ENCODE measurements at places on chromosomes 13 and 19.
A peak's percentile ranks its signal among the peaks of the same experiment; 100 is the strongest.

GRCh38 chr13:107376341-107377125 is 808.6 kb upstream of the ARGLU1 start:
- no peak for DNase-seq

DNA sequence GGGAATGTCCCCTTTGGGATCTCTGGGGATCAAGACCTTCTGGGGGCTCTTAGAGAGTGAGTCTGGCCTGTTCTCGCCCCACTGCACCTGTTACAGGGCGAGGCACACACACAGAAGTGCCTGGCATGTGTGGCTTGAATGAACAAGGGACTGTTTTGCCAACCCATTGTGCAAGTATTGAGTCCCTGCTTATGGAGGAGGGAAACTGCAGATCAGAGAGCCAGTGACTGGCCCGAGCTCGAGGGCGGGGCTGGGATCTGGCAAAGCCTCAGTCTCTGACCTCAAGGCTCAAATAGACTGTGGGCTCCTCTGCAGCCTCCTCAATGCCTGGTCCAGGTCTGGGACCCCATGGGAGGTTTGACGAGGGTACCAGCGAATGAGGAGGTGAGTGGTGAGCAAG is 5.5 kb downstream of the RAVER1 start:
- no peak for DNase-seq

GRCh38 chr13:110346661-110347067 is 39.6 kb downstream of the COL4A2 start:
- peak; percentile 49 for DNase-seq

- peak; percentile 65 for DNase-seq
Measured at GRCh38 chr13:39603424-39603947, 493 bp upstream of the LHFPL6 start.

DNA sequence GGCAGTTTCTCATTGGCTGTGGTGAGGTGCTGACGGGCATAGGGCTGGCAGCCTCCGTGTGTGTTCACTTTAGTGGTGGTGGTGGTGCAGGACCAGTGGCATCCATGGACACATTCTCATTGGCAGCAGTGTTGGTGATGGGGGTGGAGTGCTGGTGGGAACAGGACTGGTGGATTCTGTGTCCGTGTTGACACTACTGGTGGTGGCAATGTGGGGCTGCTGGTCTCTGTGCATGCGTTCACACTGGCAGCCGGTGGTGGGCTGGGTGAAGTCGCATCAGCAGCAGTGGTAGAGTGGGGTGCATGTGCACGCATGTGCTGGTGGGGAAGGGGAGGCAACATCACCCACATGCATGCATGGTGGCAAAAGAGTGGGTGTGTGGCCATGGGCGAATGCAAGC is 1471.4 kb upstream of the PCDH20 start:
- no peak for DNase-seq

DNA sequence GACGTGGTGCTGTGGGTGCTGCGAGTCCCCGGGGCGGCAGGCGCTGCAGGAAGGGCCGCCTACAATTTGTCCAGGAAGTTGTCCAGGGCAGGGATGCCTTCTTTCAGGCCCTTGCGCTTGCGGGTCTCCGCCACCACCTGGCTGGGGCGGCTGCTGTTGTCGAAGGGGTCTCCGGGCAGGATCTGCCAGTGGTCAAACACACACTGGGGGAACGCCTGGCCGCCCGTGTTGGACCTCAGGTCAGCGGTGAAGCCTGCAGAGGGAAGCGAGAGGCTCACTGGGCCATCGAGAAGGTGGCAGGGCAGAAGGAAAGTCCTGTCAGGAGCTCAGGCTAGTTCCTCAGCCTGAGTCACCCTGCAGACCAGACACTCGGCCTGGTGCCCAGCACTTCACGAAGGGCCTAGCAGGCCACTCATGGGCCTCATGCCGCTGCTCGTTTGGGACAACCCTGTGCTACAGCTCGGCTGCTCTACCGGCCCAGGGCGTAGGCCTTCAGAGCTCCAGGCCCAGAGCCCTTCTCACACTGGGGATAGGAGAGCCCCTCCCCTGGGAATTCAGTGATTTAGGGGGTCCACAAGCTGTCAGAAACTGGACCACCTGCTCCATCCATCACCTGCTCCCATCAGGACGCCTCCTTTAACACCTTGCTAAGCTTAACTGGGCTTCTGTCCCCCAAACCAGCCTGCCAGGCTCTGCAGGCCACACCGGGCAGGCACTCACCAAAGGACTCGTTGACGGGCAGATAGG is 5.8 kb upstream of the DAPK3 start:
- no peak for DNase-seq

GRCh38 chr19:38846097-38846496 is 3.7 kb downstream of the HNRNPL start:
- no peak for DNase-seq

GRCh38 chr19:50722201-50723013 is 757 bp upstream of the CLEC11A start:
- peak; percentile 37 for DNase-seq

DNA sequence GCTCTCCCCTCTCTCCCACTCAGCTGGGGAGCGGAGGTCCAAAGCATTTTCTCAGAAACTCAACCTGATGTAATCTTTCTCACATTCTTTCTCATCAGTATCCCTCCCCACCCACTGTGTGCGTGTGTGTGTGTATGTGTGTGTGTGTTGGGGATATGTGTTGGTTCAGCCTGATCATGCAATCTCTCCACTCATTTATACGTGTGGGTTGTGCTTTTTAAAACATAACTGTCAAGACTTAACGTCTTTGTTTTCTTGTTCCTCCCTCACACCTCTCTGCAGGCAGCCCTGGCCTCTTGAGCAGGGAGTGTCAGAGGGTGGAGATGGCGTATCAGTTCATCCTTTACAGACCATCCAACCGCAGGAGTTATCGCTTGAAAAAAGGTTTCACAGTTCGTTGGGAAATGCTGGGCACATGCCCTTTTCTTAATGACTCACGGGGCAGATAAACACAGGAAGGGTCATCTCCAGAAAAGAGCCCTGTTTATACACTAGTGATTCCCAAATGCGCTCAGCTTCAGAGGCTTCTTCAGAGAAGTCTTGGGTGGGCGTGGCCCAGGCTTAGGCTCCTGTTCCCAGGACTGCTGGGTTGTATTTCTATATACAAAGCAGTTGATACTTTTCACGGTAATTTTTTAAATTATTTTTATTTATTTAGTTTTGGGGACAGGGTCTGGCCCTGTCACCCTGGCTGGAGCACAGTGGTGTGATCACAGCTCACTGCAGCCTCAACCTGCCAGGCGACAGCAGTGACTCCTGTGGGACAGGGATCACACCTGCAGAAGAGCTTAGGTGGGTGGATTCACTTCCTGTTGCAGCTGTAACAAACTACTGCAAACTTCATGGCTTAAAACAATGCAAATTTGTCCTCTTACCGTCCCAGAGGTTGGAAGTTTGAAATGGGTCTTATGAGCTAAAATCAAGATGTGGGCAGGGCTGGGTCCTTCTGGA is 60.3 kb downstream of the CCDC70 start:
- no peak for DNase-seq

GRCh38 chr19:2912306-2912705 is 11.6 kb downstream of the ZNF57 start:
- no peak for DNase-seq

- DNase-seq, result no peak
Measured at GRCh38 chr13:102869948-102870676, 24.3 kb downstream of the ERCC5 start.

- DNase-seq, result no peak
Measured at GRCh38 chr19:41495589-41495988, 52.6 kb downstream of the ERICH4 start.

DNA sequence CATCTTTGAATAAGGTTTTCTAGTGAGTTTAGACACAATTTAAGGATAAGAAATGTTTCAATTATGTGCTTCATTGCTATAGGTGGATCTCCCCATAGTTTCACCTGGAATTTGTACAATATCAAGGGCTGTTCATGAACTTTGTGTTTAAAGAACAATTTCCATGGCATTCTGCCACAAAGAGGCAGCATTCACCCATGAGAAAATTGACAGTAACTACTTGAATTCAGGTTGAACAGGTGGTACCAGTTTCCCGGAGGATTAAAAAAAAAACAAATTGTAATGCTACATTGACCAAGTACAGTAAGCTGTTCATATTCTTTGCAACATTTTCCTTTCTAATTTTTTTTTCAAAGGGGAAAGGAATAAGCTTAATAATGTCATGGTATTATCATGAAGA is 9.1 kb downstream of the SLITRK5 start:
- no peak for DNase-seq

- no peak for DNase-seq
Measured at GRCh38 chr13:75715601-75716523, 79.7 kb downstream of the LMO7 start.

GRCh38 chr13:111216166-111216960 is 101.3 kb downstream of the ARHGEF7 start:
- peak; percentile 50 for DNase-seq

GRCh38 chr13:79496188-79496587 is 15.2 kb downstream of the NDFIP2 start:
- no peak for DNase-seq

DNA sequence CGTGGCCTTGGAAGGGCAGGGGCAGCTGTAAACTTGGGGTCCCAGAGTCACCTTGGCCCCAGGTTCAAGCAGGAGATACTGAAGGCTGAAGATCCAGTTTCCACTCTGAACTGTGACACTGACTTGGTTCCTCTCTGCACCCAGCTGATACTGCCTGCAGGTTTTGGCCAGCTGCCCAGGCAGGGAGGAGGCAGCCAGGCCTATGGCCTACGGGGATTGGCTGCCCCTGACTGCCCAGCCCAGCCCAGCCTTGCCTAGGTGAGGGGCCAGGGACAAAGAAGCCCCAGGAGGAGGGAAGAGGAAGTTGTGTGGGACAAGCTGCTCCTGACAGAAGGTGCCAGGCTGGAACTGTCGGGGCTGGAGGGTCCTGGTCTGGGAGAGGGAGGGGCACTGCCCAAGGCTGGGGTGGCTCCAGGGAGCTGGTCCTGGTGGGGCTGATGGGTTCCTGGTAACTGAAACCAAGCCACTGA is 51.7 kb upstream of the CYP4F8 start:
- peak; percentile 21 for DNase-seq

DNA sequence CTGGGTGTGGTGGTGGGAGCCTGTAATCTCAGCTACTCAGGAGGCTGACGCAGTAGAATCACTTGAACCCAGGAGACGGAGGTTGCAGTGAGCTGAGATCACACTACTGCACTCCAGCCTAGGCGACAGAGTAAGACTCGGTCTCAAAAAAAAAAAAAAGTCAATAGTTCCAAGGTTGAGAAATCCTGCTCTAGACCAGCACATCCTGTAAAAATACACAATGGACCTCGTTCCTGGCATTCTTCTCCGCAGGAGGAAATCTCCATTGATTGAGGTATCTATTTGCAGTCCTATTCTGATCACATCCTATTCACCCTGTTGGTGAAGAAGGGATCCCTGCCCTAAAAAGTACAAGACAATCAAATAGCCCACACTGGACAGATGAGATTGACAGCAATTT is 15.2 kb downstream of the ZFP14 start:
- no peak for DNase-seq

- DNase-seq, result no peak
Measured at GRCh38 chr19:44744871-44745332, 3.6 kb upstream of the BCL3 start.

DNA sequence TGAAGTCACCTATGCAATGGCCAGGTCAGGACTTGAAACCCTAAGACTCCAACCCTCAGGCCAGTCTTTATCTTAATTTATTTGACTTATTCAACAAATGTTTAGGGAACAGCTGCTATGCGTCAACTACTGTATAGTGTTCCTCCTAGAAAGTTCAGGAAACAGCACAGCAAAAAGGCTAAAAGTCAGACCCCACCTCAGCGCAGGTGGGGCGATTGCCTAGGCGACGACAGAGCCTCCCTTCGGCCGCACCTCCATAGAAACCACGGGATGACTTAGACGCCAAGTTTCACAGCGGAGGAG is 502 bp downstream of the VRK3 start:
- no peak for DNase-seq

GRCh38 chr19:1807695-1808394 is 4.2 kb downstream of the ATP8B3 start:
- no peak for DNase-seq

DNA sequence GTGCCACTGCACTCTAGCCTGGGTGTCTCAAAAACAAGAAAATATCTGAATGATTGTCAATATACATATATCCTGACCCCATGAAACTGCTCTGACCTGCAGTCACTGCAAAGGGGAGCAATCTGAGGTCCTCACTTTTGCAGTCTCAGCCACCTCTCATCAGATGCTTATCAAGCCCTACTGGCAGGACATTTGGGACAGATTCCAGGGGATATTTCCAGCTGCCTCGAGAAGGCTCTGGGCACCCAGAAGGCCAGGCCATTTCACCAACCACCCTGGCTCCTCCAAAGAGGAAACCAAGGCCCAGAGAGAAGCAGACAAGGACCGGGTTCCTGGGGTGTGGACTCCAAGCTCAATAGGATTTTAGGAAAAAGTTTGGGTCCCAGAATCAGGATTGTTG is 2.3 kb downstream of the EML2 start:
- DNase-seq, result no peak
